Hypothalamus (tissue), 51 donors: ENCODE measurements at places on chromosomes 12 and 14.

DNA sequence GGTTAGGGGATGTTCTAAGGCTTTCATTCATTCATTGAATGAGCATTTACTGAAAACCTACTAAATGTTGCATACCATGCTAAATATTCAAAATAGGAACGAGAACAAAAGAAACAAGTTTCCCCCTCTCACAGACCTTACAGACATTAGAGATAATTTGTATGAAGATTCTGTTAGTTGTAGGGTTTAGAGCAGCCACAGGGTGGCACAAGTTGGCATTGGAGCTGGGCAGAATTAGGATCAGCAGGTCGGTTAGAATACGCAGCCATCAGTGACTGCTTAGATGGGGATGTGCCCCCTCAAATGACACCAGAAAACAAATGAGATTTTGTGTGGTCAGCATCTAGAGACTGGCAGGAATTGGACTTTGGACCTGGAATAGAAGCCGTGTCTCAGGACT, 166.3 kb upstream of the DAAM1 start:
- DNase-seq, result no peak

- DNase-seq, result no peak
Measured at GRCh38 chr12:31007153-31007495, 66.5 kb upstream of the DDX11 start.

DNA sequence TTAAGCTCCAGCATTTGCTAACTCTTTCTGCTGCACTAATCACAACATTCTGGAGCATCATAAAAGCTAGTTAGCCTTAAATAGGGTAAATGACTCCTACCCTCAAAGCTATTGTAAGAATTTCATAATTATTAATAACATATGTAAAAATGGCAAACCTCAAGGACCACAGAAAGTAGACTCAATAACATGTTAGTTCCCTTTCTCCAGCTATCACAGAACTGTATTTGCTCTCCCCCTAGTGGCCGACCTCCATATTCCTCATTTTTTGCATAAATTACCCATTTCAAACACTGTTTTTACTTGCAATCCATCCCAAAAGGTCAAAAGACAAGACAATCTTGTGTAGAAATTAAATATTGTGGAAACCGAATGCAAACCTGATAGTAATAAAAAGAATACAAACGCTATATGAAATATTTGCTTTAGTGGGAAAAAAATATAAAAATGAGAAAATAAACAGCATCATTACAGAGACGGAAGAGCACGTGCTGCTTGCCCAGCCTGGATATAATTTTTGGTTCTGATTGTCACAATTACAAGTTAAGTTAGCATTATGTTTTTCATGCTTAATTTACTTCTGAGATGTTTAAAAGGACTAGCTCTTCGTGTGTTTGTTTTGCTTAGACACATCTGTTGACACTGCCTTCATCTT, 97.9 kb downstream of the RERGL start:
- DNase-seq, result peak; percentile 58

GRCh38 chr12:105192624-105193225, 43.2 kb downstream of the APPL2 start:
- DNase-seq, result no peak

DNA sequence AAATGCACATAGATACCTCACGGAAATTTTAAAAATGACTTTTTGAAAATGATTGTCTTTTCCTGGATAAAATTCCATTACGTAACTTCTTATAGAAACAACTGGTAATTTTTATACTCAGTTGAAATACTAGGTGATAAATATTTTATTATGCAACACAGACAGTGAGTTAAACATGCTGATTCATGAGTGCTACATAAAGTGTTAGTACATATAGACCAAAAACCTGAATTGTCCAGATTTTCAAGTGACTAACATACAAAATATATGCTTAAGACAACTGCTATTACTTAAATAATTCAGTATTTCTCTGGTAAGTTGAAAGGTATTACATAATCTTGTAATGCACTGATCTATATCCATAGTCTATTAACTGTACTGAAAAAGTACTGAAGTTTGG, 11.9 kb downstream of the PTPRO start:
- no peak for DNase-seq

DNA sequence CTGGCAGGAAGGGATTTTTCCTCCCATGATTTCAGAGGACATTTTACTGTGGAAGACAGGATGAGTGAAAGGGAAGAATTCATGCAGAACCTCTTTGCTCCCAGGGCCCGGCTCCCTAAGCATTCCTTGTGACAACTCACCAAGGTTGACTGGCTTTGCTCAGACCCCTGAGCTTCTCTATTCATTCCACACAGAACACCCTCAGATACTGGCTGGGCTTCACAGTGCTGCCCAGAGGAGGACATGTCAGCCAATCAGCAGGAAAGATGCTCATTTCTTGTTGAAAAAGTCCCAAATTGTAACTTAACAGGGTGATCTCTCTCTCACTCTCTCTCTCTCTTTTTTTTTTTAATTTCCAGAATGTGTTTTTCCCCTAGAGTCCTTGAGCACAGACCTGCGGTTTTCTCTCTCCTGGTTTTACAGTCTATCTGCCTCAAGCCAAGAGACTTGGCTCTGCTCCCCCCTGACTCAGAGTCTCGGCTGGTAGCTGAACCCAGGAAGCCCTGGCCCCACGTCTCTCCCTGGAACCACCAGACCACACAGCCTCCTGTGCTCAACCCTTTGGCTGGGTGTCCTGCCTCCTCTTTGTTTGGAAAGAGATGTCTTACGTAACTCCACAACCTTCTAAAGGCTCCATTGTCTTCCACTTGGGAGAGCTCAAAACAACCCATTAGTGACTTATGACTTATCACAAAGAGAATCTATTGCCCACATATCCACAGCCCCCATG, 43.9 kb downstream of the SSPN start:
- peak; percentile 62 for DNase-seq
